RWPE1 (cell line): ENCODE measurements at places on chromosomes 3 and 15.

- no peak for DNase-seq
Measured at GRCh38 chr15:55715355-55716076, 27.4 kb downstream of the PRTG start.

- DNase-seq = no peak
Measured at GRCh38 chr3:179168918-179169317, 20.8 kb downstream of the PIK3CA start.

DNA sequence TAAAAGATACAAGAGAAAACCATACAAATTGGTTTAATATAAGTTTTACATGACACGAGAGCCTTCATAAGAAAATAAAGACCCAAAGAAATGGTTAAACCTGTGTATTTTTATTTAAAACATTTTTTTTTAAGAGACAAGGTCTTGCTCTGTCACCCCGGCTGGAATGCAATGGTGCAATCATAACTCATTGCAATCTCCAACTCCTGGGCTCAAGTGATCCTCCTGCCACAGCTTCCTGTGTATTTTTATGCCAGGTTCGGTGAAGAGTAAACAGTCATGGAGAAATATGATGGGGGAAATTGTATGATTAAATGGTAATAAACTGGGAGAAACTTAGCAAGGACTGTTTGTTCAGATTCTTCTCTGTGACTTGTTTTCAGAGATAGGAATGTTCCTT lies 441.0 kb downstream of the TUSC7 start:
- DNase-seq = no peak

DNA sequence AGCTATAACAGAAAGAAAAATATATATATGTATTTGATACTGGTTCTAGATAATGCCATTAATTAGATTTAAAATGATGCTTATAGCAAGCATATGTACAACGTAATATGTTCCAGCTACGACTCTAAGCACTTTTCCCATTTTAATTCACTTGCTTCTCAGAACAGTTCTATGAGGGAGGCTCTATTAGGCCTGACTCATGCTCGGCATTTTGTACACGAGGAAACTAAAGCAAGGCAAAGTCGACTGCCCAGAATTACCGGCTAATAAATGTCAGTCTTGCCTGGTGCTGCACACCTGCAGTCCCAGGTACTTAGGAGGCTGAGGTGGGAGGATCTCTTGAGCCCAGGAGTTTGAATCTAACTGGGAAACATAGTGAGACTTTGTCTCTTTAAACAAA lies 106.0 kb downstream of the PTPRG start:
- no peak for DNase-seq

DNA sequence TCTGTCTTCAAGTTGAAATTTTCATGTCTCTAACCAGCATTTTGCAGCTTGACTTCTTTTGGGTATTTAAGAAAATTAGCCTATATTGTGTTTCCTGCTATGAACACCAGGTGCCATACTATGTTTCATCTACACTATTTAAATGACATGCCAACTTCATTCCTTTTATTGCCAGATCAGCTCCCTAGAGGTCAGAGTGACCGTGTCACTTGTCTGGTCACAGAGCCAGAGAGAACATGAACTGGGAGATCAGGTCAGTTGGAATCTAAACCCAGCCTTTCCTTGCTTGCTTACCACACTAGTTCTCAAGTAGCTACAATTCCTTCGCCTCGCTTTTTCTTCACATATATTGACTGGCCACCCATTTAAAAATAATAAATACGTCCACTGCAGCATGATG lies 87.6 kb downstream of the THBS1 start:
- no peak for DNase-seq

DNA sequence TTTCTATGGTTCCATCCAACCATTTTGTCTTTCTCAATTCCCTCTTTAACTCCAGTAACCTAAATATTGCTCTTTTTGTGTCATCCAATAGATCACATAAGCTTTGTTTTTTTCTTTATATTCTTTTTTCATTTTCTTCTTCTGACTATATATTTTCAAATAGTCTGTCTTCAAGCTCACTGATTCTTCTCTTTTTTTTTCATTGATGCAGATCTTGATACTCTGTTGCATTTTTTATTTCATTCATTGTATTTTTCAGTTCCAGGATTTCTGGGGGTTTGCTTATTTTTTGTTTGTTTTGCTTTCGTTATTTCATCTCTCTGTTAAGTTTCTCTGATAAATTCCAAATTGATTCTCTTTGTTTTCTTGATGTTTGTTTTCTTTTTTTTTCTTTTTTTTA lies 36.2 kb downstream of the CLDN1 start:
- DNase-seq = no peak

DNA sequence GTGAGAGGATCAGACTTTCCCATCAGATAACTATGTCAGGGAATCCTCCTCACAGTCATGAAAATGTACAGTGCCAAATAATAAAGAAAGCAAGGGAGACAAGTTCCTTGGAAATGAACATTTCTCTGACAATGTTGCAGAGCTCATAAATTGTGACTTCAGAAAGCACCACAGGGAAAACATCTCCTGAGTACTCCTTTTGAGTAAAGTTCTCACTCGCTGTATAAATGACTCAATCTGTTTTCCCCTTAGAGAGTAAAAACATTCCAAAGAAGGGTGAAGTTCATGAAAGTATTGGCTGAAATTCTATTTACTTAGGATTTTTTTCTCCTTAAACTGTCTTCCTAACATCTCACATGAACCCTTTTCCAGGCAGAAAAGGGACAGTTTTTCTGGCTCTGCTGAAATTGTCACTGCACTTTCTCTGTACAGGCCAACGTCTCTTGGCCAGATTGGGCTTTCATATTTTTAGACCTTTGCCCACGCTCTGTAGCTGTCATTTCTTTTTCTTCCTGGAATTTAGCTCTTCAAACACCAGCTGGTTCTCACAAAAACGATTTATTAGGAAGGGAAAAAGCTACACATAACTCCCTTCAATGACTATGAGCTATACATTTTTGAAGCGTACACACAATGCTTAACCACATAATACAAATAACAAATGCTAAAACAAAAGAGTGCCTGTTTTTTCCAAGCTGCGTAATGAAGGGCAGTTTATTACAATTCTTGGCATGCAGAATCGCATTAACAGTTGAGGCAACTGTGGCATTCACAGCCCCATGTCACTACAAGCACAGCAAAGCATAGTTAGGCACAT lies 216.1 kb downstream of the ATP8B4 start:
- no peak for DNase-seq

DNA sequence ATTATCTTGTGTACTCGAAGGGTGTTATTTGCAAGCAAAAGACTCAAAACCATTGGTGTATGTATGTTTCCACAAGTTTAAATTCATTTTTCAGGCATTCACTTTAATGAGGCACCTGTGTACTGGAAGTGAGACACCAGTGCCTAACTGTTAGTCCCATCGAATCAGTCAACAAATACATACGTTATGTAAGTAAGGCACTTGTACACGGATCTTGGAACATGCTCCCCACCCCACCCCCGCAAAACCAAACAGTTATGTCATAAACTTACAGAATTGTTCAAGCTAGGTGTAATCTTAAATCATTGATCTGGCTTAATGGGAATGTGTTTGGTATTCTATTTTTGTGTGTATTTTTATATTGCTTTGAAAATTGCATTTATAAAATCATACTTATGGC lies 17.1 kb downstream of the LRRC28 start:
- no peak for DNase-seq

DNA sequence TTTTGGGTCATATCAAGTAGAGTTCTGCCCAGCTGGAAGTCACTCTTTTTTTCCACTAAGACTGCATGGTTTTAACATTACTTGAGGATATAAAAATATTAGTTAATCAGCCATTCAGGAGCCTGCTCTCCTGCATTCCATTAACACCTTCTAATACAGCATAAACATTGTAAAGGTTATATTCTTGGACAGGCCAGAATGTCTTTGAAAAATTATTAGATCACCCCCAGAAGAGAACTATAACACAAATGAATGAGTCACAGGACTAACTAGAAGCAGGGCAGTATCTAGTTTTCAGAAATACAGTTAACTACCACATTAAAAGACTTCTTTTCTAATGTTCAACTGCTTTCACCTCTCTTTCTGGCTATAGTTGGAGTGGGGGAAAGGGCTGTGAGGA lies 80.9 kb downstream of the THBS1 start:
- no peak for DNase-seq

GRCh38 chr3:152261329-152261728 lies 7.4 kb upstream of the MBNL1 start:
- DNase-seq = no peak

- no peak for DNase-seq
Measured at GRCh38 chr3:176349706-176350105, 847.6 kb downstream of the TBL1XR1 start.

DNA sequence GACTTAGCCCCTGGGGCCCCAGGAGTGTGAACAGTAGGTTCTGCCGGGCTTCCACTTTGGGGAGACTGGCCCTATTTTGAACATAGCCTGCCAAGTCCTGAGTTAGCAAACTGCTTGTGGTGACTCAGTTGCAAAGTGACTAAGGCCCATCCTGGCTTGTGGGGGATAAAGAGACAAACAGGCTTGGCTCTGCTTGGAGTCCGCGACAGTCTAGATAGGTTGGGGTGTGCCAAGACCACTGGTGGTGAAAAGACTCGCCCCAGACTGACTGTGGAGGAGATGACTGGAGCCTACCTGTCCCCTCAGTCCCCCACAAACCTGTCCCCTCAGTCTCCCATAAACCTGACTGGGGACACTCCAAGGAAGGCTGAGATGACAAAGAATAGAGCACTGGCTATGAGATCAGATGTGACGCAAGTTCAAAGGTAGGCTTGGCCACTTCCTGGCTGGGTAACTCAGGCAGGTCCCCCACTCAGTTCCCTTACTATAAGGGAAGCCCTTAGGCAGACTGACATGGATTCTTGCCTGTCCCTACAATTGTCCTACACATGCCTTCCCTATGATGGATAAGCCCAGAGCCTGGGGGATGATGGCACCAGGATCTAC lies 4.3 kb downstream of the DNASE1L3 start:
- DNase-seq = peak; percentile 31

GRCh38 chr3:57864853-57865252 lies 108.7 kb downstream of the SLMAP start:
- peak; percentile 1 for DNase-seq

DNA sequence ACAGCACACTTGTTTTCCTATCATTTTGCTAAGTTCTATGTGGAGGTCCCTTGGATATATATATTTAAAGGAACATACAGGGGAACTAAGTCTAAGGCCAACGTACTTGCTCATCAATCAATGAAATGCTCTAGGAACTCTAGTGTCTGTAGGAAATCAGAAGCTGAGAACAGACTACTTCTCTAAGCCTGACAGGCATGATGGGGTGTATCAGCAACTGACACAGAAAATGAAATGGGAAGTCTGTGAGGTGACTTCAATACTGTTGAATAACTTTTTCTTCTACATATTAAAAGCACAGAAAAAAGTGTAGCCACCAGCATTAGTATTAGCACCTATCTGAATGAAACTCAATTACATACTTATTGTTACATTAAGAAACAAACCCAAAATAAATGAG lies 56.9 kb upstream of the CSPG5 start:
- DNase-seq = no peak

GRCh38 chr3:42829083-42829627 lies 19.9 kb downstream of the ACKR2 start:
- DNase-seq = peak; percentile 42

GRCh38 chr15:101248274-101248673 lies 3.6 kb downstream of the CHSY1 start:
- no peak for DNase-seq

DNA sequence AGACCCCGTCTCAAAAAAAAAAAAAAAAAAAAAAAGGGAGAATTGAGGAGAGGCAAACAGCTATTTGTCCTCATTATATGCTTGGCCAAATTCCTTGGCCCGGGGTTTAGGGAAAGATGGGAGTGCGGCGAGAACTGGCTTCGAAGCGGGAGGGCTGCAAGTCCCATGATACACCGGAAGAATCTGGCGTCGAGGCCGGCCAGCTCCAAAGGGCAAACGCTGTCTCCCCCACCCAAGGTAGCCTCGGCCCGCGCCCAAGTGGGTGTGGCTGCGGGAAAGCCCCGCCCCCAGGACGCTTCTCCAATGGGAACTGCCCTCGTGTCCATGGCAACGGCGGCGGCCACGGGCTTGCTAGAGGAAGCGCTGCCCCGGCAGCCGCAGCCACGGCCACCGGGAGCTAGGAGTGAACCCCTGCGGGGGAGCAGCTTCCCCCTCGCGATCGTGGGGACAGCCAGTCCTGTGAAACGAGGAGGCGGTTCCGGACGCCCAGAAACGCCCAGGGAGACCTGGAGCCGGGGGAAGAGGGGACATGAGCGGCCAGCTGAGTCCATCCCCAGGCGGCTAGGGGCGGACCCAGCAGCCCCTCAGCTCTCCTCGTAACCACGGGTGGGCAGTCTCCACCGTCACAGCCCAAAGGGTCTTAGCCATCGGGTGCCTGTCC lies at the start of gene TTLL13:
TSS of gene TTLL13 (plus strand) at position 354 of the 661 bp plus-strand sequence. CDS start 1,075 bp downstream, outside the sequence.
- DNase-seq = peak; percentile 81

DNA sequence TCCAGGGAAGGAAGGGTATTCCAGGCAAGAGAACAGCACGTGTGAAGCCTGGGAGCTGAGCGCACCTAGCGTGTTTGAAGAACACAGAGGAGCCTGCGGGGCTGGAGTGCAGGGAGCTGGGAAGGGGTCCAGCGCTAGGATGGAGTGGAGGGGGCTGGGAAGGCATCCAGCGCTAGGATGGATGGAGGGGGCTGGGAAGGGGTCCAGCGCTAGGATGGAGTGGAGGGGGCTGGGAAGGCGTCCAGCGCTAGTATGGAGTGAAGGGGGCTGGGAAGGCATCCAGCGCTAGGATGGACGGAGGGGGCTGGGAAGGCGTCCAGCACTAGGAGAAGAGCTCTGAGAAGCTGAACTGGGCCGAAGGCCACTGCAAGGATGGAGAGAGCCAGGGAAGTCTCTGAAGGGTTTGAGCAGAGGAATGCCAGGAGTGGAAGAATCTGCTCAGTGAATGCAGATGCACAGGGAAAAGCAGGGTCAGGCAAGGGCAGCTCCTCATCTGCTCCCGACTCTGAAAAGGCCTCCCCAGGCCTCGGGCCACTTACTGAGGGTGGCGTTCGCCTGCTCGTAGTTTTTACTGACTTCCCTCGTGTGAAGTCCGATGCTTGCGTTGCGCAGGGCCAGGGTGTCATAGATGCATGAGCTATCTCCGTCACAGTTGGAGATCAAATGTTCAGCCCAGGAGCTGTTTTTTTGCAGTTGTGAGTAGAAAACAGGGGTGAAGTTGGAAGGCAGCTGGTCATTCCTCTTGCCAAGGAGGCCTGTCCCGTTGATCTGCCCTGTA lies 39.8 kb downstream of the MUC20 start:
- DNase-seq = no peak
